ENCODE measurements at places on chromosomes 2 and 18.

- DNase-seq = no peak
These were observed 3.5 kb upstream of the THUMPD2 start for GRCh38 chr2:39782591-39782990.

DNA sequence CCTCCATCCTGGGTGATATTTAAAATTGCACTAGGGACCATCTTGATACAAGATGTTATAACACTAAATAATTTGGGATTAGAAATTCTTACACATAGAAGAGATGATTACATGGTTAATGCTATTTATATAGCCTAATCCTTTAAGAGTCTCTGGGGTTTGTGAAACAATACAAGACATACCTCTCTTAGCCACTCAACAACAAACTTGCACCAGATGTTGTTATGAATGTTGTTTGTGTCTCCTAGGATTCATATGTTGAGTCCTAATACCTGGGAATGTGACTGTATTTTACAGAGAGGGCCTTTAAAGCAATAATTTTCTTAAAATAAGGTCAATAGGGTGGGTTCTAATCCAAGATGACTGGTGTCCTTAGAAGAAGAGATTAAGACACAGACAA lies 678.3 kb downstream of the NYAP2 start:
- DNase-seq = no peak

- no peak for DNase-seq
These were observed 25.7 kb downstream of the DHX57 start for GRCh38 chr2:38850045-38850444.

DNA sequence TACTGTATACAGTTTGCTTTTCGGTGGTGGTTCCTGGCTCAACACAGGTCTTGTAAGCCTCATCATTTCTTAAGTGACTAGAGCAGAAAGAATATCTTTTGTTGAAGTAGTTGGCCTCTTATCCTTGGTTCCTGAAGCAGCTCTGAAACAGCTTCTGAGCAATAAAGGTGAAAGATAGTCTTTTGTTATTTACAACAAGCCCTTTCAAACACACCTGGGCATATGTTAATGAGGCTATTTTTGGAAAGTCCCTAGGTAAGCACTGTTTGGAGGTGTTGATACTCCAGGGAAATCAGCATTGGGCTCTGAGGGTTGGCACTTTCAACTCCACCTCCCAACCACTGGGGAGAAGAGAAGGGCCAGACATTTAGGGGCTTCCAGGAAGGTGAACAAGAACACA lies 211.0 kb downstream of the MCFD2 start:
- DNase-seq = no peak

- DNase-seq = no peak
These were observed 111.9 kb downstream of the KCNF1 start for GRCh38 chr2:11023326-11024258.
